Right renal pelvis (tissue), 4 donors: ENCODE measurements at places on chromosomes 1 and 21.

DNA sequence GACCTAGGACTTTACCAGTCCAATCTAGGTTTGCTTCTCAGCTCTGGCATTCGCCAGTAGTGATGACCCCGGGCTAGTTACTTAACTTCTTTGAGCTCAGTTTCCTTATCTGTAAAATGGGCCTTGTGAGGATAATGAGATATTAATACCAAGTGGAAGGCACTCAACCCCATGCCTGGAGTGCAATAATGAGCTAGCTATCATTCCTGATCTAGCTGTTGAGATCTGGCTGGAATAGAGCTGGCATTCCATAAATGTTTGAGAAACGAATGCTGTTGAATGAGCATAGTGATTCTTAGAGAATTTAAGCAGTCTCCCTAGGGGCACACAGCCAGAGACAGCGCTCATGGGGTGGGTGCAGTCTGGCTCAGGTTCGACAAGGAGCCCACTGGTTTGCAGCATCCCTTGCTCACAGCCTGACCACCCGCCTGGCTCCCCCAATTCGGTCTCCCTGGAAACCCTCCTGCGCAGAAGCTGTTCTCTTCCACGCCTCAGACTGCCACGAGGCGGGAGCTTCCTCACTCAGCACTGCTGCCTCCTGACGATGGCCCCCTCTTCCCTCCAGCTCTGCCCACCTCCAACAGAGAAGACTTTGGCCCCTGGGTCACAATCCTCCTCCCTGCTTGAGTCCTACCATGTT, 32.5 kb downstream of the DHCR24 start:
- DNase-seq, result no peak

GRCh38 chr1:4696161-4696745, 41.8 kb downstream of the AJAP1 start:
- no peak for DNase-seq

DNA sequence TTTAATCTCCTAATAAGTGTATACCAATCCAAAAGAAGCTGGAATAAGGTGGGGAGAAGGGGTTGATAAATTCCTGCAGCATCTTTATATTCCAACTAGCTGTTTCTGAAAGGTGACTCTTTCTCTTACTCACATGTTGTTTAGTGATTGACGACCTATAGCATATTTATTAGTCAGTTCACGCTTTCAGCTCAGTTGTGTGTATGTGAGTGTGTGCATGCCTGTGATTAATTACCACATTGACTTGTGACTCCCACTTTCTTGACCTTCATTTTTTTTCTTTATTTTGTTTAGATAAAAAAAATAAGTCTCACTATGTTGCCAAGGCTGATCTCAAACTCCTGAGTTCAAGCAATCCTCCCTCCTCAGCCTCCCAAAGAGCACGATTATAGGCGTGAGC, 44.4 kb downstream of the ATP2B4 start:
- no peak for DNase-seq

DNA sequence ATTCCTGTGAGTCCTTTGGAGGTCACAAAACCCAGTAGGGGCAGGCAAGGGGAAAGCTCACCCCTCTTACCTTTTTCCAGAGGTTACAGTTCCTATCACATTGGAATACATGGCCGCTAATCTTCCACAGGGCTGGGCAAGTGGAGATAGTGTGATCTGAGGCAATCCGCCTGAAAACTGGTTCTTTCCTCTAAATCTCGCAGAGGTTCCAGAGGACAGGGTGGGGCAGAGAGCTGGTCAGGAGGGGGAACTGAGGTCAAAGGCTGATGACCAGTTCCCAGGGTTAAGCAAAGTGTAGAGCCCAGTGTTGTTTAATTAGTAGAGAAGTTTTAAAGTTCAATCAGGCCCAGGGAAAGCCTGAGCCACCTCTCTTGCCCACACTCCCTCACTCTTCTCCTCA, at the start of gene SERPINC1:
Gene SERPINC1 (minus strand): TSS at position 179 of the 400 bp plus-strand sequence. CDS start 68 bp downstream, at position 111.
- no peak for DNase-seq

DNA sequence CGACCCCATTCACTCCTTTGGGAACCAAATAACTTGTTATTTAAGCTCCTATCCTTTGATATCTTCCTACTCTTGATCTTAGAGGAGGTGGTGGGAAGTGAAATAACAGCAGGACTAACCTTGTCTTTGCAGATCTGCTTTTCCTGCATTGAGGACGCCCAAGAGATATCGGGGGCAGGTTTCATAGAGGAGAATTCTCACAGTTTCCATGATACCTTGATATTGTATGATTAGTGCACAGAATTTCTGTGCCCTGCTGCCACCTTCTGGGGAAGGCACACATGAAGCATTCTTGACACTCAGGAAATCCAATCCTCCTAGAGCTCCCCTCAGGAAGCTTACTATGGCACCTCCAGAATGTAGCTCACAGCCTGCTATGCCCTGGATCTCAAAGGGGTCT, 1.6 kb downstream of the CD1B start:
- no peak for DNase-seq

DNA sequence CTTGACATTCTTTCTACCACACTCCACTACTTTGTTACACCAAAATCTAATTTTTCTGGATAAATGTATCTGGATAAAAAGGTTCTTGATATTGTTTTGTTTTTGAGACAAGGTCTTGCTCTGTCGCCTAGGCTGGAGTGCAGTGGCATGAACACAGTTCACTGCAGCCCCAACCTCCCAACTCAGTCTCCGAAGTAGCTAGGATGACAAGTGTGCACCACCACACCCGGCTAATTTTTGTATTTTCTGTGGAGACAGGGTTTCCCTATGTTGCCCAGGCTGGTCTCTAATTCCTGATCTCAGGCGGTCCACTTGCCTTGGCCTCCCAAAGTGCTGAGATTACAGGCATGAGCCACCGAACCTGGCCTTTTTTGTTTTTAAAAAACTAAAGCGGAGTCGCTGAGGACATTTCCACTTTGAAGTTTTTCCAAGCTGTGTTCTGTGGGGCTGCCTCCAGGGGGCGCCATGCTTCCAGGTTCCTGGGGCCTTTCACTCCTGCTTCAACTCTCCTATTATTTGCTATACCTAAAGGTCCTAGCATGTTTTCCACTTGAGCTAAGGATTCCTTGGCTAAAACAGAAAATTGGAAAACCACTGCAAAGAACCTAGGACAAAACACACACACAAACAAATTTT, 14.1 kb upstream of the NCMAP start:
- DNase-seq, result no peak
